Common myeloid progenitor, CD34-positive (primary cell): ENCODE measurements at places on chromosomes 2 and 18.

DNA sequence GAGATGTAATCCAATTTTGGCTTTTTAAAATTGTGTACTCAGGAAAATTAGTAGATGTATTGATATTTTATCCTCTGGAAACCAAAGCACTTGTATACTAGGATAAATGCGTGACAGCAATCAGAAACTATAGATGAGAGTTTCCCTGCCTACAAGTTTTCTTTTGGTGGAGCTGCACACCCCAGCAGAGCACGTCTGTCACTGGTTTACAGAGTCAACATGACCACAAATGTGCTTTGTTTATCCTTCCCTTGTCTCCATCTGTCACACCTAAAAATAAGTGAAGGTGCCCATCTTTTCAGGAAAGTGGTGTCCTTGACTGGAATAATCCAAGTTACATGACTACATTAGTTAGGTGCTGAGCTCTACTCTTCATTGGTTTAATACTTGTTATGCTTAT, 210.4 kb upstream of the DSEL start:
- no peaks in the 10 kb centered on the region for H3K36me3 ChIP-seq
- no peak for DNase-seq
- no peaks in the 10 kb centered on the region for H3K27me3 ChIP-seq
- no peak overlapping the region for H3K4me3 ChIP-seq
- H3K4me1 ChIP-seq = no peaks in the 10 kb centered on the region

DNA sequence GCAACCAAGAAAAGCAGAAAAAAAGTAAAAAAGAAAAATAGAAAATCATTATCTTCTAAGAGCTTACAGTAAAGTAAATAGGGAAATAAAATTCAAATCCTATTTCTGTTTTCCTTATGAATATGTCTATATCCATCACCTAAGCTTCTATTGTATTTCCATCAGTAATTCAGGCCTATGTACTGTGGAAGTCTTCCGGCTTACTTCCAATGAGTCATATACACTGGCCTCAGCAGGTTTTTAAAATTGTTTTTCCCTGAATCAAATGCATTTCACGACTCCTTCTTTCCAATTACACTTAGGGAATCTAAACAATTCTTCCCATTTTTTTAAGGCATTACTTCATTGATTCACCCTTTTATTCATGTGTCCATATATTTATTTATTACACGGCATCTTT, 164.7 kb downstream of the CCDC102B start:
- H3K4me3 ChIP-seq = no peak overlapping the region
- no peak for DNase-seq
- no peaks in the 10 kb centered on the region for H3K27me3 ChIP-seq
- no peak overlapping the region for H3K27ac ChIP-seq

DNA sequence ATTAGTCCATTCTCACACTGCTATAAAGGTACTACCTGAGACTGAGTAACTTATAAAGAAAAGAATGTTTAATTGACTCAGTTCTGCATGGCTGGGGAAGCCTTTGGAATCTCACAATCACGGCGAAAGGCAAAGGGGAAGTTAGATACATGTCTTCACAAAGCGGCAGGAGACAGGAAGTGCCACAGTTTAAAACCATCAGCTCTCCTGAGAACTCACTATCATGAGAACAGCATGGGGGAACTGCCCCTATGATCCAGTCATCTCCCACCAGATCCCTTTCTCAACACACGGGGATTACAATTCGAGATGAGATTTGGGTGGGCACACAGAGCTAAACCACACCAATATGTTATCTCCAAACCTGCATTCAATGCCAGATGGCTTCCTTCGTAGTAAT, 716.1 kb downstream of the DCC start:
- H3K4me3 ChIP-seq = no peak overlapping the region
- H3K36me3 ChIP-seq = no peaks in the 10 kb centered on the region
- H3K27me3 ChIP-seq = no peaks in the 10 kb centered on the region
- no peak overlapping the region for H3K27ac ChIP-seq
- DNase-seq = no peak

GRCh38 chr2:100940240-100940639, 61.8 kb upstream of the RPL31 start:
- H3K4me1 ChIP-seq = no peaks in the 10 kb centered on the region
- no peaks in the 10 kb centered on the region for H3K27me3 ChIP-seq
- H3K36me3 ChIP-seq = no peaks in the 10 kb centered on the region
- DNase-seq = no peak
- H3K4me3 ChIP-seq = no peak overlapping the region
- H3K27ac ChIP-seq = no peak overlapping the region

GRCh38 chr2:132252191-132252893, 90.6 kb upstream of the ANKRD30BL start:
- no peaks in the 10 kb centered on the region for H3K36me3 ChIP-seq
- no peak overlapping the region for H3K4me3 ChIP-seq
- DNase-seq = no peak
- no peak overlapping the region for H3K27ac ChIP-seq
- peaks cover 2% of the 10 kb centered on the region for H3K27me3 ChIP-seq

DNA sequence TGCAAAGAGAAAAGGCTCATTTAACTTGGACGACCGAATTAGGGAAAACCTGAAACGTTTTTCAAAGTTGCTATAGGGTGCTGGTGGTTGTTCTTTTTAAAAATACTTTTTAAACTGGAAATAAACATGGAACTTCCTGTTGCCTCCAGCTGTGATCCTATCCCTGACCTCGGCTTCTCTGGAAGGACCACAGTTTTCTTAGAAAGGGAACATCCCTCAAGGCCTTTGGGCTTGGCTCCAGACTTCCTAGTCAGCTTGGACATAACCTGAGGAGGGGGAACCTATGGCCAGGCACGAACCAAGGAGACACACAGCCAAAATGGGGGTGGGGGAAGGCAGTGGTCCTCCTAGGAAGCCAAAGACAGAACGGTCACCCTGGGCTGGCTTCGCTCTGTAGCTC, 57.7 kb downstream of the CENPO start:
- H3K27ac ChIP-seq = no peak overlapping the region
- H3K36me3 ChIP-seq = peaks cover 37% of the 10 kb centered on the region
- no peaks in the 10 kb centered on the region for H3K4me1 ChIP-seq
- H3K4me3 ChIP-seq = no peak overlapping the region

DNA sequence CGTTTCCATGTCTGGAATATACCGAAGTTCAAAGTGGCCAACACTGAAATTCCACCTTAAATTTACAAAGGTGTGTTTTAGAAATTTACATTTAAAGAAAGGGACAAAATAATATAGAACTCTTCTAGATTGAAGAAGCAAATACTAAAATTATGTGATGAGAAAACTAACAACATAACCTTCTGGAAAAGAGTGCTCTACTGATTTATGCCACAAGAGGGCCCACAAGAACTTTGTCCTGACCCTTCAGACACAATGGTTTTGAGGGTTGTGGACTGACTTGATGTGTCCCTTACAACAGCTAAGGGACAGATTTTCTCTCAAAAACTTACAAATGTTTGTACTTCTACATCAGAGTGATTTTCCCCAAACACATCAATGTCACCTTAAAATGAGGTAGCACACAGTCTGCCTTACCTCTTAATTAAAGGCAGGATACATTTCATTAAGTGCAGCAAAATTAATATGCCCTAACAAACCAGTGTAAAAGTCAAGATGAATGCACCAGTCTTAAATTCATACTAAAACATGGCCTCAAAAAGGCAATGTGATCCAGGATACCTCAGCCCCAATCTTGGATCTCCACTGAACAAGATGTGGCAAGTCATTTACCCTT, 36.2 kb downstream of the EIF2AK3 start:
- H3K4me1 ChIP-seq = no peaks in the 10 kb centered on the region
- H3K4me3 ChIP-seq = no peak overlapping the region
- peak; percentile 66 for DNase-seq
- H3K36me3 ChIP-seq = peaks cover 41% of the 10 kb centered on the region
- no peaks in the 10 kb centered on the region for H3K27me3 ChIP-seq
- H3K27ac ChIP-seq = no peak overlapping the region

GRCh38 chr2:170155022-170155722, 22.8 kb upstream of the MYO3B start:
- no peak overlapping the region for H3K27ac ChIP-seq
- H3K27me3 ChIP-seq = no peaks in the 10 kb centered on the region
- no peak for DNase-seq
- no peaks in the 10 kb centered on the region for H3K36me3 ChIP-seq

GRCh38 chr2:124604940-124605339, 579.9 kb downstream of the CNTNAP5 start:
- no peaks in the 10 kb centered on the region for H3K36me3 ChIP-seq
- H3K4me1 ChIP-seq = no peaks in the 10 kb centered on the region
- DNase-seq = no peak
- H3K27me3 ChIP-seq = no peaks in the 10 kb centered on the region

DNA sequence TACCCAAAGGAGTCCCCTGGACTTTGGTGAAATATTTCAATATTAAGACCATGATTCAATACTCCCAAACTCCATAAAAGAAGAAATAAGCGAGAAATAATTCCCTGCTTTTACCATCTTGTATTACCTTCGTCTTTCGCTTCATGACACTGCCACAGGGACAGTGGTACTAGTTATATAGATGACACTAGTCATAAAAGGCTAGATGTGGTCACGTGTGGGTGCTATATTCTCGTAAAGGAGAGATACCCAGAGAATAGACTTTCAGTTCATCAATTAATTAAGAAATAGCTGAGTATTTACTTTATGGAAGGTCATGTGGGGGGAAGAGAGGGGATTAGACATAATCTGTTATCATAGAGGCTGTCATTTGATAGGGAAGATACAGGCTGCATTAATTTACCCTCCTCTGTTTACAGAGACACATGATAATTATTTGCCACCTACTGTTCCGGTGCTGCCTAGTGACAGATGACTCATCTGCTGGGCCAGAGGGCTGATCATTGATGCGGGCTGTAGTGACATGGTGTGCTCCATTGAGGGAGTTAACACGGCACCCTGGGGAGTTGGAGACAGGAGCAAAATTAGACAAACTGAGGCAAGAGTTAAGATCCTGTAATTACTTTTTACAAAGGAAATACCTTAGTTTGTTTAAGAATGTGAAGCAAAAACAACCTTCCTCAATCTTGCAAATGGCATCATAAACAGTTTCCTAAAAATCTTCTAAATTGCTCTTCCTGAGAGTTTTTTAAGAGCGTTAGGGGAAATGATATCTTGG, 78.2 kb upstream of the ITGB6 start:
- H3K27me3 ChIP-seq = no peaks in the 10 kb centered on the region
- H3K4me3 ChIP-seq = no peak overlapping the region
- H3K36me3 ChIP-seq = peaks cover 17% of the 10 kb centered on the region
- no peaks in the 10 kb centered on the region for H3K4me1 ChIP-seq
- no peak for DNase-seq
- no peak overlapping the region for H3K27ac ChIP-seq
